Anterior cingulate cortex (tissue), 58 donors: ENCODE measurements at places on chromosomes 11 and 22.

GRCh38 chr11:104286129-104286528, 122.2 kb upstream of the PDGFD start:
- DNase-seq, result no peak

DNA sequence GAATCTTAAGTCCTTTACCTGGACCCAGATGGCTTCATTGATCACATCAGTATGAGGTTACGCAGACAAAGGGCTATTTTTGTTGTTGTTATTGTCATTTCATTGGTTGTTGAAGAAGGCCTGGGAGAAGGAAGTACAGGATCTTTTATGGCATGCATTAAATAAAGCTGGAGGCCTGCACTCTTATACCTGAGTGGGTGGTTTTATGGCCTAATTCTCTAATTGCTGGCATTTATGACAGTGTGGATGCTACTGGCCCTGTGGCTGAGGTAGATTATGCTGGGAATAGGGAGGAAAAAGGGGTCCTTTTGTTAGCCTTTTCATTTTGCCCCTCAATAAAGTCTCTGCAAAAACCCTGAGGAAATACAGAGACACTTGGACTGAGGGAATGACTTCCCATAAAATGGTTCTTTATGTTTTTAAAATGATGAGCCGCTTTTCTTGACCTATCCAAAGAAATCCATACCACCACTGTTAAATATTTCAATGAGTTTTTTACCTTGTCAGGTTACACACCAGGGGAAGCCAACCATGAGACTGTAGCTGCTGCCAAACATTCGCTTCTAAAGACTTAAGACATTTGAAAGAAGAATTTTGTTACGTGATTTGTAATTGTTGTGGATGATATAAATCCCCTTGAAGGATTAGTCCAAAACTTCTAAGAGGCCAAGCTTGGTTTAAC, 6.8 kb downstream of the KMT2A start:
- DNase-seq, result no peak

DNA sequence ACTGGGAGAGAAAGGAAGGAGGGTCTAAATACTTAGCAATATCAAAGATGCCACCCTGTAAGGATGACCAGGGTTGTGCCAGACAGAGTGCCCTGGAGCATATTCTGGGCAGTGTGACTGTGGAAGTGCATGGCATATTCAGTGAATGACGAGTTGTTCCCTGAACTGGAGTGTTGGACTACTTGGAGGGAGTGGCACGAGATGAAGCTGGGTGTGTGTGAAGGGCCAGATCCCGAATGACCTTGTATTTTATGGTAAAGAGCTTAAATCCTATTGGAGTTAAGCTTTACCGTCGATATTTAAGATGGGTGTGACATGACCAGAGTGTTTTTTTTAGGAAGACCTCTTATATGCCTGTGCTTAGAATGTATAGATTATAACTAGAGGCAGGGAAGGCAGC, 48.8 kb downstream of the STIM1 start:
- no peak for DNase-seq

DNA sequence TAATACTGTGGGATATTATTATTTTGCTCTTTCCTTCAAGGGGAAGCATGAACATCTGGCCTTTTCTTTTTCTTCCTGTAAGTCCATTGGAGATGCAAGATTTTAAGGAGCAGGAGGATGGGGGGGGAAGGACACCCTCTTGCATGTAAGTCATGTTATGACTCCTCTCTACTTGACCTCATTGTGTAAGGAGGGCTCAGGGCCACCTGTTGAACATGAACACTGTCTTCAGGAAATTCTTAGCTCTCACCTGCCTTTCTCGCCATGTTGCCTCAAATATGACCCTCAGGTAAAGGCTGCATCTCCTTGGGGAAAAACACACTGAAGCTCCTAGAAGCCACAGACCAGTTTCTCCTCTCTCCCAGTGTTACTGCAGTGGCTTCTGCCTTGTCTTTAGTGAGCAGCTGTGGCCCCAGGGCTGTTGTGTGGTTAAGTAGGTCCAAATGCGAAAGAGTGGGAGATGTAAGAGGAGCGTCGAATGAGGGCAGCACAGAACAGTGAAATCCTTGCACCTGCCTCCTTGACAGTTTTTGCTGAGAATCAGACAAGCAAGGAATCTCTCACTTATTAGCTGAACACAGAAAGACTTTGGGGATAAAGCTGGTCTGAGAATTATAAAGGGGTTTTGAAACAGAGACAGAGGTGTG, 1.3 kb upstream of the RAG1 start:
- no peak for DNase-seq

DNA sequence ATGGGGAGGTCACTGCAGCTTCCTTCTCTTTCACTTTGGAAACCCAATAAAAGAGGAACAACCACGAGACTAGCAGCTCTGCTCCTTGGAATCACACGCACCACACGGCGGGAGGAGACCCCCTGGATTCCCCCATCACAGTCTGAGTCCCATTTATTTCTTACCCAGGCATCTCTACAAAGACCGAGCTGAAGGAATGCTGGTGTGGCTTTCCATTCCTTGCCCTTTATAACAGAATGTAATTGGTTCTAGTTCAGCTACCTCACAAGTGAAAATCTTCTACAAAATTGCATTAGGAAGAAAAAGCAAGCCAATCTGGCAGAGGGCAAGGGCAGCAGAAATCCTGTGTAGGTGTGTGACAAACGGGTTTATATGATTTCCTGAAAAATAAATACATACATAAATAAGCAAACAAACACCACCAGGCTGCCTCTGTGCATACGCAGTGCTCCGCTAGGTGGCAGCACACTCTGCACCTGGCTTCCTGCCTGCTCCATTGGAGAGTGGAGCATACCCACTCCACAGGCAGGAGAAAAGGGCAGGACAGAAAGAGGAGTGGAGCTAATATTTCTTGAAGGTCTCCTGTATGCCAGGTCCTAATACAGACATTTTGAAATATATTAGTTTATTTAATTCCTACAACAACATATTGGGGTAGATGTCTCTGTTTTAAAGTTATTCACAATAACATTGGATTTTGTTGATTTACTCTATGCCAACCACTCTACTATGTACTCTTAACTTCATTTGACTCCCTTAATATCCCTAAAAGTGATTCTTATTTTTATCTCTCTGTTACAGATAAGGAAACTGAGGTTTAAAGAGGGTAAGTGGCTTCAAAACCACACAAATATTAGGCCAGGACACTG, 673.1 kb downstream of the KCNA4 start:
- DNase-seq, result peak; percentile 39

- no peak for DNase-seq
Measured at GRCh38 chr22:26276529-26277160, 107.4 kb downstream of the SEZ6L start.

DNA sequence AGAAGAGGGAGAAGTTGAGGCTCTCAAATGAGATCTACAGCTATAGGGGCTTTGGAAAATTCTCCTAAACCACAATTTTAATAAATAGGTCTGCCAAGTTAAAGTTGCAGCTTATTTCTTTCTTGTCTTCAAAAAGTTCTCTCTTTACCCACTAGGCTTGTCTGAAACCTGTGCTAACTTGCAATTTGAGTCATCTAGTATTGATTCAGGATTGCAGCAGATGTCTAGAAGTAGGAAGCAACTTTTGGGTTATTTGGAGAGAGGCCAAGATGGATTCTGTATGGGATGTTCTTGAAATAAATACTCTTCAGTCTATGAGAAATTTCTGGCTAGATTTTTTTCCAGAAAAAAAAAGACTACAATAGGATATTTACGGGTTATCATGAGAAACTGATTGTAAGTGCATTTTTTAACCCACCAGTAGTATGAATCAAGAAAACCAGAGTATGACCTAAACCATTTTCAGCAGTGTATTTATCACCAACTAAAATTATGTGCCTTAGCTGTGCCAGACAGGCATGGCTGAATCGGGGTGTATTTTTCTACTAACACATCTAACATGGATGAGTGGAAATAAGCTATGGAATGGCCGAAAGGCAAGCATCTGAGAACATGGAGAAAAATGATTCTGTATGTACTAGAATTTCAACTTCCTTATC, 4.9 kb upstream of the RAB38 start:
- no peak for DNase-seq

DNA sequence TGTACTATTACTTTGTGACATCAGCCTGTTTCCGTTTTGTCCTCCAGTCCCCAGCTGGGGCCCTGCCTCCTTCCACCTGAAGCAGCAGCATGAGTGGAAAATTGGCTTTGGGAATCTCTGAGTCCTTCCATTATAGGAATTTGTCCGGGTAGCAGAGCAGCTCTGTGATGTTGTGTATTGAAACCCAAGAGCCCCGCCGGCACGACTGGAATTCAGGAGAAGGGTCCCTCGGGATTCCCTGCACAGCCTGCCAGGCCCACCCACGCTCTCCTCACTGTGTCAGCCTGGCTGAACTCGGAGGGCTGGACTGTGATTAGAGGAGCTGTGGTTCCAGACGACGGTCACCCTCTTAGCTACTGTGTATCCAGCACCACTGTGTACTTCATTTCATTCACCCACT, 18.8 kb upstream of the TSPAN18 start:
- DNase-seq, result no peak

DNA sequence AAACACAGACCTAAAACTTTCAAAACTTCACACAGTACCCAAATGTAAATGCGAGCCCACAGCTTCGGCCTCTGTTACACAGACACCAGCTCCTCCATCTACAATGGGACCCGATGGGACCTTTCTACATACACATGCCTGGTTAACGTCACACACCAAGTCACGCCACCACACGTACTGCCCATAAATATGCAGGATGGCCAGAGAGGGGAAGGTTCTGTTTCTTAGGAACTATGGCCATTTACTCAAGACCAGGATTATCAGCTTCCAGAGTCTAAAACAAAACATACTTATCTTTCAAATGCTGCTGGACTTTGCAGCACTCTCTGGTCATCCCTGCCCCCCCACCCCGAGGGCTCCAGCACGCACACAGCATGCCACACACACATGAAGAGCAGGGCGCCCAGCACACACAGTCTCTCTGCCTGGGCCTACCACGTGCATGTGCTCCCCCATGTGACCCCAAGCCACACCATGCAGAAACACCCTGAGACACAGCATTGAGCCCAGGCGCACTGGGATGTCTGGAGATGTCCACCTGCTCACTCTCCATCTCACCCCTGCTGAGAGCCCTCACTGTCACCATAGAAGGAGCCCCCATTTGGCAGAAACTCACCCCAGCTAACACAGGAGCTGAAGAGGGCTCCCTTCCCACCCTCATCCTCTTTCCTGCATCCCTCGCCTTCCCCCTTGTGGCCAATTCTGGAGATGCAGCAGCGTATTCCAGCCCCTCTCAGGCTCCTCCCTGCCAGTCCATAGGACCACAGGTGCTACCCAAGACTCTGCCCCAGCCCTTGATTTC, 61.8 kb downstream of the SLC22A12 start:
- DNase-seq, result peak; percentile 75
